ENCODE measurements at places on chromosomes 6 and 20.

- no peak for DNase-seq
Measured at GRCh38 chr20:41078329-41078728, 49.7 kb downstream of the TOP1 start.

DNA sequence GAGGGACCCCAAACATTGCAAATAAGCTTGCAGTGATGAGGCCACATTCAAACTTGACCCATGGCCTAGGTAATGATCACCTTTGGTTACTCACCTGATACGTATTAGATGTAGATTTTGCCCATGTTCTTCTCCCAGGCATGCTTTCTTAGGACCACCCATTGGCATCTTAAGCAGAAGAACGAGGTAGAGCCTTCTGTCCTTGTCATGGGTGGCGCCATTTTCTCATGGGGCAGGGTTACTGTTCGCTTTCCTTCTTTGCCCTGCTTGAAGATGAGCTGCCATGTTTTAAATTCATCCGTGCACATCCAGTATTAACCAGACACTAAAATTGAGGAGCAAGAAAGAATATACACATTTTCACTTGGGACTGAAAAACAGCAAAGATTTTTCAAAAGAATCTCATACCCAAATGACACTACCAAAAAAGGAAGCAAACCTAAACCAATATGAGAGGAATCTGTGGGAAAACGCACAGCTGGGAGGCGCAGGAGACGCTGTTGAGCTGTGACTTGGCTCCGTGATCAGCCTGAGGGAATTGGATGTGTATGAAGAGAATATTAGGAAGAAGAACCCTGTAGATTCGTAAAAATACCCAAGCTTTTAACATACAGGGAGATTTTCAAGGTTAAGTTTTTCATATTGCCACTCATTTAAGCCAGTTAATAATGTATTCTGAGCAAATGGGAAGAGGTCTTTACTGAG lies 36.6 kb downstream of the GMPR start:
- DNase-seq: no peak

GRCh38 chr20:43751167-43752050 lies 24.6 kb upstream of the GTSF1L start:
- no peak for DNase-seq

DNA sequence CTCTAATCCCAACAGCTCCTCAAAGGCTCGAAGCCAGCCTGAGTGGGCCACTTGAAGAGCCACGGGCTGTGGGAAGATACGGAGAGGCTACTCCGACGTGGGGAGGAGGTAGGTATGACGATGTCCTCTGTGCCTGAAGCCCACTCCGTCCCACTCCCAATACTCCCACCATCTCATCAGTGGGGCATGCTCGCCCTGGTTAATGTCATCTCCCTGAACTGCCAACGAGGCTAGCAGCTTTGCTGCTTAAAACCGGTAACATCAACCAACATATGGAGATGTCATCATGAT lies 11.1 kb downstream of the NRN1 start:
- no peak for DNase-seq

DNA sequence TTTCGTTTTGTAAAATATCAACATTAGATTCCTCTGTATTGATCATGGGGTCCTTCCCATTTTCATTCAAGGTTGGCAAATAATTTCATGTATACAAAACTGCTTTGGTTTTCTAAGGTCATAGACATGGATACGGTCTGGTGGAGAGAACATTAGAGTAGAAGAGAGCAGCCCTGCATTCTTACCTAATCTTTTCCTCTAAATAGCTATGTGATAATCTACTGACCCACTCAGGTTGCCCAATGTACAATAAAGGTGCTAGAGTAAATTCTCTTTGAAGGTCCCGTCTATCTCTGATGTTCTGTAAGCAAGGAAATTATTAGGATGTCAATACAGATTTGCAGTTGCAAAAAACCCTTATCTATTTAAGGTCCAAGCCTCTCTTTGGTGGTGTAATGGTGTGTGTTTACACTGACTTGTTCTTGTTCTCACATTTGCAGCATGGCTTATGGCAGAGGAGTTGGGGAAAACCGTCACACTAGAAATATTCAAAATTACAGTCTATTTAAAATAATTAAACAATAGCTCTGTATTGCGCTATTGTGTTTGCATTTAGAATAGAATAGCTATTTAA lies 31.2 kb upstream of the NOX3 start:
- no peak for DNase-seq

DNA sequence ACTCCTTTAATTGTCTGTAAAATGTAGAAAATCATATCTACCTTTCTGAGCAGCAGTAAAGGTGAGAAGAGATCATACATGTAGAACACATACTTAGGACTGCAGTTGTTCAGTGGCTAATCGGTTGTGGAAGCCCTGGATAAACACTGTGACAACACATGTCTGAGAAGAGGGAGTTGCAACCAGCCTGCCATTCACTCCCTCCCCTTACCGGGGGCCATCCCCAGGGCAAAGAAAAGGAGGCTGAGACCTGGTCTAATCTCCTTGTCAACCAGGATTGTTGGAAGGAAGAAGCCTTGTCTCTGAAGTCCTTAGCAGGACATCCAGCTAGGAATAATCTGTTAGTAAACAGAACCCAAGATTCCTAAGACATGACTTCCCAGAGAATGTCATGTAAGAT lies 462.5 kb upstream of the AGPAT4 start:
- DNase-seq: no peak

DNA sequence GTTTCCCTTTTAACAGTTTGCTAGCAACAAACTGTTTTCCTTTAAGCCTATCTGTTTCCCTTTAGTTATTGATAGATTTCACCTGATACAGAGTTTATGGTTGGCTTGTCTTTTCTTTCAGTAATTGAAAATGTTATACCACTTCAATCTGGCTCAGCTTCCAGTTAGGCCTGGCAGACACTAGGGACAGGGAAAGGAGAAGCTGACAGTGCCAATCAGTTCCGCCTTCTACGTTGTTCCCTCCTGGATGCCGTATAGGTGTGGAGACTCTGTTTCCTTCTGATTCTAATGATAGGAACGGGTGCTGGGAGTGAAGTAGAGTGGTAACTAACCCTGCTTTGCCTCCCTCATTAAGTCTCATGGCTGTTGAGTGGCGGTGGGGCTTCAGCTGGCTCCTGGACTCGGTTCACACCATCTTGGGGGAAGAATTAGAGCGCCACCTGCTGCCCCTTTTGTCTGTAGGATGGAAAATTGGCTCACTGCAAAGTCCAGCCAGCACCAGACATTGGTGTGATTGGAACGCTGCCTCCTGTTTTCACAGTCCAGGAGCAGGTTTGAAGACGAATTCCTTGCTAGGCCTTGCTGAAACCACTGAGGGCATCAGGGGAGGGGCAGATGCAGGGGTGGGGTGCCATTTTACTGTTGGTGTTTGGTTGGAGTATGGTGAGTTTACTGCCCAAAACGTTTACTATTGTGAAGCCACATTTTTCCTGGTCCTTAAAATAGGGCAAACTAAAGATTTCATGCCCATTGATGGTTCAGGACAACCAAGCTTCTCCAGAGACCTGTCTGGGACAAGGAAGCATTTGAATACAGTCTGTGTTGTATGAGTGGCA lies 1729.5 kb downstream of the GRIK2 start:
- no peak for DNase-seq

DNA sequence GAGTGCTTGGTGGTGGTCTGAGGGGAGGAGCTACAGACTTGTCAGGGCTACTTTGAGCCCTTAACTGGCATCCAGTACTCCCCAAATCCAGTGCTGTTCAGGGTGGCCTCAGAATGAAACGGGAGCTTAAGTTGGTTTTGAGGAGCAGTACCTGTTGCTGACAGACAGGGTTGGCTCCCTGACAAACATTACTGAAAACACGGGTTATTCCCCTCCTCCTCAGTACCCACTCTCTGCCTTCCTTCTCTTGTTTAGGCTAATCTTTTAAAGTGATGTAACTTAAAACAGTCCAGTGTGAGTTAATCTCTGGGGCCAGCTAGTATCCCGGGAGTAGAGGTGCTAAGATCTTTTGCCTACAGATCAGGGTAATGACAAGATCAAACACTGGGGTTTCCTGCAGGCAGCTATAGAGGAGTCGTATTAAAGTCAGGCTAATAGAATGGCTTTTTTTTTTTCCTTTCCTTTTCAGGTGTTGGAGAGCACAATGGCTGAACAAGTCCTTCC lies 3.7 kb downstream of the TNFAIP3 start:
- DNase-seq: no peak

DNA sequence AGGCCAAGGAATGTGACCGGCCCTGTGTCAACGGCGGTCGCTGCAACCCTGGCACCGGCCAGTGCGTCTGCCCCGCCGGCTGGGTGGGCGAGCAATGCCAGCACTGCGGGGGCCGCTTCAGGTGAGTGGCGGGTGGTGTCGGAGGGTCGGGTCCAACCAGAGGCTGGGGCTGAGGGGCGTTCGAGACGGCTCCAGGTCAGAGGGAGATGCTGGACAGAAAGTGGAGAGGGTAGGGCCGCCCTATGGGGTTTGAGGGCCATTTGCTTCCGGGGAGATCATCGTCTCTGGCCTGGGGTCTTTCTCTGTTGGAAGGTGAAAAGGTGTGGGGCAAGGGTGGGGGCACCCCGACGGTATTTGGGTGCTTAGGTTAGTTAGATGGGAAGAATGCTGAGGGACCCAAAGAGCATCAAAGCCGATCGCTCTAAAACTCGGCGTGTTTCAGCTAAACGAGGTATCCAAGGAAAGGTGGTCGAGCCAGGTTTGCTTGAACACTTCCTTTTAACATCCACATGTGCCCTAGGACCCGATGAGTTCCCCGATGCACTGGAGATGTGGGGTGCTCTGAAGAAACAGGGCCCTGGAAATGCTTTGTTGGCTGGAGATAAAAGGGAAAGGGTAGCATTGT lies 691 bp downstream of the ATRN start:
- DNase-seq: no peak

DNA sequence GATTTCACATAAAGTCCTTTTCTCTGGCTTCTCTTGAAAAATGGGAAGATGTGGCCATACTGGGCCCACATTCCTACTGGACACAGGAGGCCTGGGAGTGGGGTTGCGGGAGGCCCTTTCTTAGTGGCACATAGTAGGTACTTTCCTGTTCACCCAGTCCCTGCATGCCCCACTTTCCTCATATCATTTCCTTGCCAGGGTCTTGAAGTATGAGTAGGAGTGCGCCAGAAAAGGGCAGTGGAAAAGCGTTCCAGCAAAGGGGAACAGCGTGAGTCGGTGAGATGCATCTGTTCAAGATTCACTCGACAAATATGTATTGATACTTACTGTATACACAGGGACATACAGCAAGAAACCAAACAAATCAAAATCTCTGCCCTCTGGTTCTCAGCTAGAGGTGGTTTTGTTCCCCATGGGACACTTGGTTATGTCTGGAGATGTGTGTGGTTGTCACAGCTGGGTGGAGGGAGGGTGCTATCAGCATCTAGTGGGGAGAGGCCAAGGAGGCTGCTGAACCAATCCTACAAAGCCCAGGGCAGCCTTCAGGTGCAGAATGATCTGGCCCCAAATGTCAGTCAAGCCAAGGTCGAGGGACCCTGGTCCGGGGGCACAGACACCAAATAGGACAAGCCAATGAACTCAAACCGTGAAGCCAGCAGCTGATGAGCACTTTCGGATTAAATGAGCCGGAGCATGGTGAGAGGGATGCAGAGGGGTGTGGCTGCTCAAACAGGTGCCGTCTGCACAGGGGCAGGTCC lies 151.4 kb downstream of the CEBPB start:
- no peak for DNase-seq

DNA sequence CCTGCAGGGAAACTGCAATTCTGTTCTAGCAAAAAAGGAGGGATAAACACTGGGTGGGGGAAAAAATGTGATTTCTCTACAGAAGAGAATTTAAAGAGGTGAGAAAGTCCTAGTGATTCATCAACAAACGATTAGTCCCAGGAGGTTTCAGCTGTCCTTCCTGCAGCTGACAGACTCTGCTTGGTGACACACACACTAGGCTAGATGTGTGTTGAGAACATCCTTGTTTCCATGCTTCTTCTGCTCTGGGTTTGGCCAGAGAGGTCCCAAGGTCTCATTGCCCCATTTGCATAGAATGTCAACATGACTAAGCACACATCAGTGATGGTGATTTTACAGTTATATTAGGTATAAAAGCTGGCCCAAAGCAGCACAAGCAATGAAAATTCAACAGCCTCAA lies 258.3 kb downstream of the NFATC2 start:
- no peak for DNase-seq

GRCh38 chr20:13613917-13614316 lies 24.8 kb downstream of the TASP1 start:
- no peak for DNase-seq

DNA sequence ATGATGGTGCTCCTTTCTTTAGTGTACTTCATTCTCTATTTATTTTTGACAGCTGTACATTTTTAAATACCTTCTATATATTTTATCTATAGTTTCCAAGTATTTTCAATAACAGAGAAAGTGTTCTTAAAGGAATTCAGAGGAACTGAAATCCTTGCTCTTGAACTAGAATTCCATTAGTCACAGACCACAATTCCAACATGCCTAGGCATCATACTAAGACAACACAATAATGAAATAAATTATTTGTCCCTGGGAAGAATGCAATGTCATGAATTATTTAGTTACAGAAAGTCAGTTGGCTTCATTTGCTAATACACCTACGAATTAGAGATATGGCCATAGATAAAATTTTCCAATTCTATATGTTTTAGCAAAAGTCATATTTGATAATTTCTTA lies 671.2 kb downstream of the EPHA7 start:
- no peak for DNase-seq

GRCh38 chr6:14791526-14791925 lies 454.3 kb upstream of the JARID2 start:
- no peak for DNase-seq

- DNase-seq: no peak
Measured at GRCh38 chr6:65126667-65127066, 580.4 kb downstream of the EYS start.

DNA sequence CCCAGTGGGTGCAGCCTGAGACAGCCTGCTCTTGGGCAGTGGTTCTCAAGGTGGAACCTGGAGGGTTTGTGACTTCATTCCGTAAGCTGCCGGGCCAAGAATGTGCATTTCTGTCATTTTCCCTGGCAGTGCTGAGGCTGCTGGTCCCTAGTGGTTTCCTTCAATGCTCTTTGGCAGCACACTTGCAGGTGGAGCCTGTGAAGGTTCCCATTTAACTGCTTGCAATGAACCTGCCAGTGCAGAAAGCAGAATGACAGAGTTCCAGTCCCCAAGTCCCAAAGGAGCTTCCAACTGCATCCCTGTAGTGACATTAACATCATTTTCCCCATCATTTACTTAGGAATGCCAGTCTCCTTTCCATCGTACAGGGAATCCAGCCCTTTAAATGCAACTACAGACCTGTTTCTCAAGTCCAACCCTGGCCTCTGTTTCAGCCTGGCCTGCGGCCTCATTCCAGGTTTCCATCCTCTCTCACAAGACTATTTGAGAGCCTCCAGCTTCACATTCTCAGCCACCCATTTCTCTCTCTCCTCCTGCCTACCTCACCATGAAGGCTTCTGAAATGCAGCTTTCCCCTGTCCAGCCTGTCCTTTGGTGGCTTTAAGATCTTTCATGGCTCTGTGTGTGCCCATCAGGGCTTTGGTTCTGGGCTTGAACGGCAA lies 149.7 kb upstream of the GGTLC1 start:
- DNase-seq: no peak

DNA sequence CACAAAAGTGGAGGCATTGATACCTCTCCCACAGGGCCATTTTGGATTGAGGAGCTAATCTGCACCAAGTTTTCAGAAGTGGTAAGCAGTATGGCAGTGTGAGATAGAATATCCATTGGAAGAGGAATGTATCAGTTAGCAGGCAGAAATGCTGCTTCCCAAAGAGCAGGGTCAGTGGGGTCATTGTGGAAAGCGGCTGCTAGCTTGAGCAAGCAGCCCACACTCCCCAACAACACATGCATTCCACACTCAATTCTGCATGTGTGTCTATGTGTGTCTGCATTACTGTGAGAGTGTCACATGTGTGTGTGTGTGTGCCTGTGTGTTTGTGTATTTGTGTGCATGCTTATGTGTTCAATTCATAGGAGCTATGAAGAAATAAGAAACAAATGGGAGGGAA lies 190.9 kb upstream of the FOXA2 start:
- DNase-seq: no peak

GRCh38 chr6:87171938-87172633 lies 16.7 kb downstream of the ZNF292 start:
- no peak for DNase-seq
